ENCODE measurements at places on chromosomes 2 and 18.

- no peak for DNase-seq
These were observed 114.0 kb downstream of the ACAA2 start for GRCh38 chr18:49699303-49699702.

DNA sequence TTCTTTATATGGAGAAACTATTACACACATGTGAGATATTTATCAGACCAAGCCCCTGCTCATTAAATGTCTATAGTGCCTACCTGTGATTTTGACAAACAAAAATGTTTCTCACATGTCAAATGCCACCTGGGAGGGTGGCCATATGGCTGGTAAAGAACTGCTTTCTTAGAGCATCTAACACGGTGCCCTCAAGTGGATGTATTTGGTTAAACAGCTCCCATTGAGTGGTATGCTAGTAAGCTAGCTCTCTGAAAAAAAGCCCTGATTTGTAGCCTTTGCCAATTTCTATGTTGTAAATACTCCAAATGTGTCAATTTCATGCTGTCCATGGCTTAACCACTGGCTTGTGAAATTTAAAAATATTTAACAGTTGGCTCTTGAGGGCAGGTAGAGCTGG lies 94.6 kb downstream of the PMAIP1 start:
- no peak for DNase-seq

GRCh38 chr2:10978090-10978670 lies 66.4 kb downstream of the KCNF1 start:
- DNase-seq = no peak

- no peak for DNase-seq
These were observed 149.7 kb downstream of the TXNL1 start for GRCh38 chr18:56488739-56489138.

DNA sequence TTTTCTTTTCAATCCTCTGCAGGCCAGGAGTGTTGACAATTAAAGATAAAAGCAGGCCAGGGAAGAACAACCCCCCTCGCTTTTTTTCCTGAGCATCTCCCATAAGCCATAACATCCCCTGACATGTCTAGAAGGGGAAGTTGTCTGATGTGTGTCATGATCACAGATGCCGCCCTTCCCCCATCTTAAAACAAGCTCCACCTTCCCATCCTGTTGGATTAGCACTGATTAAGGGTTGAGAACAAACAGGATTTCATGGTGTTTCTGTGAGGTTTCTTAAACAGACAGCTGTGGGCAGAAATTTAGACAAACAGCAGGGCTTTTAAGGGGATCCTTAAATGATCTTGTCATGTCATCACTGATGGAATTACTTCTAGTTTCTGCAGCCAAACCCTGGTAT lies 59.4 kb upstream of the UPP2 start:
- no peak for DNase-seq

DNA sequence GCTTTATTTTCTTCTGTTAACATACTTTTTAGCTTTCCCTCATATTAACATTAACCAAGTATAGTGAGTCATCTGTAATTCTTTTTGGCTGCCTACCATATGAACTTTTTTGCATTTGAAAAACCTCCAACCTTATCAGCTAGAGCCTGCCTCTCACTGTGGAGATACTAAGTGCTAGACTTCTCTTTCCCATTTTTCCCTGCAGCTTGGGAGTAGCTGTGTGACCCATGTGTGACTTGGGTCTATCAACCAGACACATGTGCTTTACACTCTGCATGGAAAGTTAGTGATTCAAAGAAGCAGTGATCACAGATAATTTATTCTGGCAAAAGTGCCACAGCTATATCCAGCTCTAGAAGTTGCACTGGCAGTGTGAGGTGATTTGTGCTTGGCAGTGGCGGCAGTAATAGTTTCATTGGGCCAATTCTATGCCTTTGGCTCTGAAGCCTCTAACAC lies 36.3 kb downstream of the PREPL start:
- DNase-seq = no peak

DNA sequence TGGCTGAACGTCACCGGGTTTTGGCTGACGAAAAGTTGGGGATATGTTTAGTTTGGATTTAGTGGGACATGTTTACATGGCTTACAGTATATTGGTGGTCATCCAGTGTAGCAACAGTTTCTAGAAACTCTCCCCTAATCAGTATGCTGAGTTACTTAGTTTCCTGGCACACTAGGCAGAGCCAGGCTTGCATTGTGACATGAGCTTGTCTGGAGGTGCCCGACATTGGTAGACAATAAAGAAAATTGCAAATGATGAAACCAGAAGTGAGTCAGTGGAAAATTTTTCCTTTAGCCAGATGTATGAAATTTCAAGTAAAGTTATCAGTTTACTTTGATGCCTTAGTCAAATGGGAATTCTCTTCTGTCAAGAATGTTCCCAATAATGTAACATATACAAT lies 276.1 kb downstream of the RDH14 start:
- DNase-seq = no peak

DNA sequence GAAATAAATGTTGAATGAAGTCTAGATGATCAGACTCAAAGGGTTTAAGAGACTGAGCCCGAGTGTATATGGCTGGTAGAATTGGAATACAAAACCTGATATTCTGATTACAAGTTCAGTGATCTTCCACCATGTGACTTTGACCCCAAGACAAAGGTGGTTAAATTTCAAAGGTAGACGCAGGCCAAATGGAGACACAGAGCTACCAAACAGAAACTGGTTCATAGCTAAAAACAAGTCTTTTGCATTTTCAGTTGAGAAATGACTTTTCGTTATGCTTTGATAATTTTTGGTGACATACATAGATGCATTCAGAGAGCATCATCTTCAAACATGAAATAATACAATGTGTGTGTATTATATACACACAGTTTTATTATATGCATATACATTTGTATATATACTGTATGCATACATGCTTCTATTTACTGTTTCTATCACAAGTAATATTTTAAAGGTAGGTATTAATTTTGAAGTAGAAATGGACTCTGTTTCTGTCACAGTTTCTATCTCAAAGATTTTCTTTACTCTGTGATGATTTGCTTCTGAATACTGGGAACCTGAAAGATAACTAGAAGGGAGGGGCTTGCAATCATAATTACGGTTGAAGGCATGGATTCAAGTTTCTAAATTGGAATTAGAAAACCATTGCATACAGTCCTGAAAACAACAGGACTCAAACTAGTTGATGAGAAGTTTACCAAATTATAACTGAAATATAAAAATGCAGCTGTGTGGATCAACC lies 142.3 kb downstream of the ABCA12 start:
- DNase-seq = no peak

DNA sequence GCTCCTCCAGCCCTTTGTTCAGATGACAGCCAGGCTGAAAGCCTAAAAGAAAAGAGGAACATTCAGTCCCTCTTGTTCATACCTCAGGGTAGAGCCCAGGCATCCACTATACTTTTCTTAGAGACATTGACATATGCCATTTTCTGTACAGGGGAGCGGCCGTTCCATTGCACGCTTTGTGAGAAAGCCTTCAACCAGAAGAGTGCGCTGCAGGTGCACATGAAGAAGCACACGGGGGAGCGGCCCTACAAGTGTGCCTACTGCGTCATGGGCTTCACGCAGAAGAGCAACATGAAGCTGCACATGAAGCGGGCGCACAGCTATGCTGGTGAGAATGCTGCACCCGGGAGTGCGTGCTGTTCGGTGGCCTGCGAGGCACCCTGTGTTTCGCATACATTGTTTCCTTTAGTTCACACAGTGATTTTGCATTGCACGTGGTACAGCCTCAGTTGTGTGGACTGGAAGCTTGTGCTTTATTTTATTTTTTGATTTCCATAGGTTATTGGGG lies 138.2 kb downstream of the ZNF236 start:
- no peak for DNase-seq

DNA sequence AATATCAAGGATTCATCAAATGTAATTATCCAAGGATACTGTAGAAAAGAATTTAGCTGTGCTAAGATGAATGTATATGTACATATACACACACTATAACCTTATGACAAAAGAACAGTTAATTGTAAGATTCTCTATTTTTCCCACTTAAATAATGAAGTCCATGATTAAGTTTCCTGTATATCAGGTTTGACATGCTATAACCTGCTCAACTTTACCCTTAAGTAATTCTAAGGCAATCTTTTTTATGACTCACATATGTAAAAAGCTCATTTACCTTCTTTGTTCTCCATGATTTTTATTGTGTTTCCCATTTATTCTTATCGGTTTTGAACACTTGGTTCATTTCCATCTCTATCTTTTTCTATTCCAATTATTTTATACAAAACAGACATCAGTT lies 1213.1 kb upstream of the SLC39A10 start:
- DNase-seq = no peak

GRCh38 chr2:229081411-229081810 lies 189.7 kb downstream of the PID1 start:
- no peak for DNase-seq

- DNase-seq = no peak
These were observed 249.1 kb upstream of the SIX2 start for GRCh38 chr2:45258311-45258710.

GRCh38 chr2:240213476-240214421 lies 73.3 kb upstream of the OTOS start:
- DNase-seq = no peak

Measured in NCI-H1417 treated with DMSO at 0.1 percent for 48 hours (cell line).